Right renal pelvis (tissue), 4 donors: ENCODE measurements at places on chromosomes 7 and 10. TPM values are rescaled to one million over a fixed set of nuclear protein-coding genes. Genes with fewer than 3 reads are reported as not detected.

- DNase-seq = peak; percentile 49
Measured at GRCh38 chr7:144391823-144392255, 11.7 kb downstream of the NOBOX start.

- no peak for DNase-seq
Measured at GRCh38 chr7:156753630-156754029, 113.1 kb downstream of the RNF32 start.

DNA sequence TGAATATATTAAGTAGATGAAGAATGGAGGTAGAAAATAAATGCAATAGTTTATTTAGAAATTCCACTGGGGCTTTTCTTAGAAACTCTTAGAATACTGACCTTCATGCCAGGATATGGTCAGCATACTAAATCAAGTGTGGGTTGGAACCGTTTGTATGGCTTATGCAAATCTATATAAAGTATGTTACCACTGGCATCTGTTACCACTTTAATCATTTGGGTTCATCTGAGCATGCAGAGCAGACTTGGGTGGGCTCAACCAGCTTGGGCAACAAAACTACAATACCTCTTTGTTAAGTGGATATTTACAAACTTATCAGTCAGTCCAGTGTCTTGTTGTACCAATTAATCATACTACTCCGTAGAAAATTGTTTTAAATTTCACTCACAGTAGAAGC, 125.8 kb downstream of the CRPPA start:
- DNase-seq = no peak

- no peak for DNase-seq
Measured at GRCh38 chr10:71075759-71076472, 136.5 kb upstream of the UNC5B start.

DNA sequence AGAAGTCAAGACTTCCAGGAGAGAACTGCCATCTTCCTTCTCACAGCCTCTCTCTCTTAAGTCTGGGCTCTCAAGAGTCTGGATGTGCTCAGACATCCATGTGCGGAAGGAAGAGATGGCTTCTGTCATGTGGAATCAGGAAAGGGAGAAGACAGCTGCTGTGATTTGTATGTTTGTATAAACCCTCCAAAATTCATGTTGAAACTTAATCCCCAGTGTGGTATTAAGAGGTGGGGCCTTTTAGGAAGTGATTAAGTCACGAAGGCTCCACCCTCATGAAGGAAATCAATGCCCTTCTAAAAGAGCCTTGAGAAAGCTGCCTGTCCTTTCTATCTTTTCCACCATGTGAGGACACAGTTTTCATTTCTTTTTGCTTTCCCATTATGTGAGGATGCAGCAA, 73.9 kb upstream of the PTN start:
- no peak for DNase-seq

- DNase-seq = no peak
Measured at GRCh38 chr10:78775891-78776290, 292.9 kb upstream of the ZMIZ1 start.

GRCh38 chr7:133804127-133804526, 323.0 kb upstream of the LRGUK start:
- no peak for DNase-seq

DNA sequence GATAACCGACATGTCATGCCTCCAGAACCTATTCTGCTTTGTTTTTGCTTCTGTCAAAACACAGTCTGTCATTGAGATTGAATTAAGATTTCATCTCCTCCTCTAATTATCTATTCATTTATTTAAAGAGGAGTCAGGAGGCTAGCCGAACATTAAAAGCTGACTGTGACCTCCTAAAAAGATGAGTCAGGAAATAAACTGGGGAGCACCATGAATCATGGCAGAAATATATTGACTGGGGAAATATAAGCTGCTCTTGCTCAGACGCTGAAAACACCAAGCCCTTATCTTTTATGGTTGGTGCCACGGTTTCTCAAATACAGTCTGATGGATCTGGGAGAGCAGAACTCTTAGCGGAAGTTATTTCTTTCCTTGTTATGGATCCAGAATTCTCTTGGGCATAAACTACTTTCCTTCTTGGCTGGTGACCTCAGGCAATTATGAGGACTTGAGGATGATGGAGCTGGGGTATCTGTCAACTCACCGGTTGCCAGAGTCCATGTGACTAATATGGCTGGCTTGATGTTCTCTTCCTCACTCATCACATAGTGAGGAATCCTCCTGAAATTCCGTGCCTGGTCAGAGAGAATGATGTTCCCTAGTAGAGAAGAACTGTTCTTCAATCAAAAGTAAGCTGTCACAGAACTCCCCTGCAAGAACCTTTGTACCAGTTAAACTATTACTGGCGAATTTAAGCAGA, 307.6 kb upstream of the PHYHIPL start:
- no peak for DNase-seq

DNA sequence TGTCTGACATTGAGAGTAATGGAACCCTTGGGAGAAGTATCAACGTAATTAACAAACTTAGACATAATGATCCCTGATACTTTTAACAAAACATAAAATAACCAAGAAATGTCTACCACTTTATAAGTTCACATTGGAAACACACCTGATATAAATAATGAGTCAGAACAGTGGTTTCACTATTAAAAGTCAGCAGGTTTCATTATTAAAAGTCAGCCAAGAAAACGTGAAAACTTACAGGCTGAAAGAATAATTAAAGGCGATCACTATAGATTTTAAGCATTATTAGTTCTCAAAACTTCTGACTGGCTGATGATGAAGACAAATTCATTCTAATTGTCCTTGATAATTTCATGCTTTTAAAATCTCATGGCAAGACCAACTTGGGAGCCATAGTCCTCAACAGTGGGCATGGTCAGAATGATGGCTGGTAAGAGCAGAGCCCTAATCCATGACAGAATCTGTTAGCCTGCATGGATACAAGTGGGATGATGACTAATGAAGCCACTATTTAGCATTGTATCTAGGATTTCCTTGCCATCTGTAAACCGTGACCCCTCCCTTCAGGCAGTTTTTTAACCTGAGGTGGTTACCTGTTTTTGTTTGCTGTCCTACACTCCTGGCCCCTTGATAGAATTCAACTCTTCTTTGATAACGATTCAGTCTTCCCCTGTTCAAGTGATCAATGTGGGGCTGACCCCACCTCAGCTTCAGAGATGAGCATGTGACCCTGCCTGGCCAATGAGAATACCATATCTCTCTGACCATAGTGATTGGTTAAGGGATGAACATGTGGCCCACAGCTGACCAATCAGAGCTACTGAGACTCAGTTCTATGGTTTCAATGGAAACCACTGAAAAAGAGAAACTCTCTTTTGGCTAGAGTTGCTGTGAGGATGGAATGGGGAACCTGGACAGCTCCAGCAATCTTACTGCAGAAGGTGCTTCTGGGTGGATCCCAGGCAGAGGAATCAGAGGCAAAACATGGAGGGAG, 151.0 kb downstream of the PLPP4 start:
- DNase-seq = no peak

DNA sequence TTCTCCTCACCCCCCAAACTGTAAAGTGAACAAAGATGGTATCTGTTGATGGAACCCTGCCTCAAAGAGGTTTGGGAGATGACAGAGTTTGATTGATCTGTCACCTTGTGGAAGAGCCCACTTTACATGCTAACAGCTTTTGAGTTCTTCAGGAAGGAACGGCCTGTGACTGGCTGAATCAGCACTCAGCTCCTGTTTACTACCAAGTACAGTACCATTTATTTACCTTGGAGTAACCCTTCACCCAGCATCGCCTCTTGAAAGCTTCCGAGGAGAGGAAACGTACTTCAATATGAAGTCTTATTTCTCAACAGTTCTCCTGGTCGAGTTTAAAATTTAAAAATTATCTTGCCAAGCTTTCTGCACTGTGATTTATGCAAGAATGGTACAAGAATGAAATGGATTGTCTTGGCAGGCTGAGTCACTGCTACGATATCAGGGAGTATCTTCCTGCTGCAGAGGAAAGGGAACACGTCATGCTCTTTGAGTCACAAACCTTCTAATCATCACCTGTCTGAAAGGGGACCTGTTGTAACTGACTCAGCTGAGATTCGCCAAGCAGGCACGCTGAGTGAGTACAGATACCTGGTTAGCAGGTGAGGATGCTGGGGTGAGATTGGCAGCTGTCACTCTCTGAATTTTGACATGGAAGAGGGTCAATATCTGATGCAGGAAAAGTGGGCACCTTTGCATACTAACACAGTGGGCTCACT, 30.1 kb downstream of the KLF6 start:
- DNase-seq = no peak

TAF6 gene
- 53.9 TPM for polyA plus RNA-seq

EN2 gene
- polyA plus RNA-seq = 0.07 TPM

- DNase-seq = no peak
Measured at GRCh38 chr10:89639326-89639725, 5.7 kb downstream of the PANK1 start.

CALN1 gene
- 0.90 TPM for polyA plus RNA-seq
